ENCODE measurements at places on chromosomes 7 and 10.

GRCh38 chr10:70843776-70844489 is 28.2 kb downstream of the SGPL1 start:
- DNase-seq: no peak

- DNase-seq: no peak
Measured at GRCh38 chr7:122919643-122920181, 33.5 kb upstream of the CADPS2 start.

DNA sequence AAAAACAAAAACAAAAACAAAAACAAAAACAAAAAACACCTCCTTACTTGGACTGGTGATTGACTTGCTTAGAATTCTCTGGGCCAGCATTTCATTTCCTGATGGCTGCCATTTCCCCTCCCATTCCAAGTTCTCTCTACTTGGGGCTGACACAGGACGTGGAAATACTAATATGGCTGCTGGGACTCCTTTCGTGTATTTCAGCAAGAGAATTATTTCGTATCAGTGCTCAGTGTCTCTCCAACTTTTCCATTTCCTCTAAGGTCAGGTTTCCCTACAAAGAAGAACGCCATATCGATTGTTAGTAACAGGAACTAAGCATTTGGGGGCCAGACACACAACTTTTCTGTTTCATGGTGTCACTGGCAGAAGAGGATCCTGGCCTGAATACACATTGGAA is 22.5 kb upstream of the VAX1 start:
- no peak for DNase-seq

DNA sequence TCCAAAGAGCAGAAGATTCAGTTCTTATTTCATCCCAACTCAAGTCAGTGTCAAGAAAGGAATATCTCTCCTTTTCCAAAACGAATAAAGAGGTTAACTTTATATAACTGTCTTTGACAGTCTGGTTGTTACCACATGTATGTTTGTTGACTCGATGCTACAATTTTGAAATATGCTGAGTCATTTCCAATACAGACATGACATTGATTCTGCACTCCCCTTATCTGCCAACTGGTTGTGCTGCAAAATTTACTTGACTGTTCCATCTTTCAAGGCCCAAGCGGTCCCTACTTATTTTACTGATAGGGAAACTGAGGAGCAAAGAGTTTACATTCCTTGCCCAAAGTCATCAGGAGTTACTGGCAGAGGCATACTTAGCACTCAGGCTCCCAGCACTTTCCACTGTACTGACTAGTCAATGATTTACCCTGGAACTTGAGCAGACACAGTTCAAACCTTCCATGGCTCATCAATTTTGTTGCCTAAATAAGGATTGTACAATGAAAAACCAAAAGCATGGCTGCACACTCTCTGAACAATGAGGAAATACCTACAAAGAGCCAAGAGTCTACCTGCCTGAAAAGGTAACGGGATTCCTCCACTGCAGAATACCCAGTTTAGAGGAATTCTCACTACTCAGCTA is 52.8 kb downstream of the ABLIM1 start:
- no peak for DNase-seq

GRCh38 chr7:41974870-41975557 is 262.0 kb downstream of the GLI3 start:
- DNase-seq: no peak

GRCh38 chr7:34825221-34825620 is 167.2 kb downstream of the NPSR1 start:
- DNase-seq: no peak

- no peak for DNase-seq
Measured at GRCh38 chr10:33107953-33108352, 149.9 kb upstream of the ITGB1 start.

GRCh38 chr10:121368347-121369025 is 229.8 kb downstream of the FGFR2 start:
- no peak for DNase-seq

DNA sequence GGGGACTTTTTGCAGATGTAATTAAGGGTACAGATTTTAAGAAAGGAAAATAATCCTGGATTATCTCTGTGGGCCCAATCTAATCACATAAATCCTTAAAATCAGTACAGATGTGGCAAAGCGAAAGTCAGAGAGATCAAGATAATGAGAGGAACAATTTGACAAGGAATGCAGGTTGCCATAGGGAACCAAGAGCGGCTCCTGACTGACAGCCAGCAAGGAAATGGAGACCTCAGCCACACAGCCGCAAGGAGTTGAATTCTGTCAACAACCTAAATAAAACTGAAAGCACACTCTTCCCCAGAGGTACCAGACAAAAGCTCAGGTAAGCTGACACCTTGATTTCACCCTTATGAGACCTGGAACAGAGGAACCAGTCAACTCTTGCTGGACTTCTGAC is 3.4 kb upstream of the PNPLA8 start:
- no peak for DNase-seq

DNA sequence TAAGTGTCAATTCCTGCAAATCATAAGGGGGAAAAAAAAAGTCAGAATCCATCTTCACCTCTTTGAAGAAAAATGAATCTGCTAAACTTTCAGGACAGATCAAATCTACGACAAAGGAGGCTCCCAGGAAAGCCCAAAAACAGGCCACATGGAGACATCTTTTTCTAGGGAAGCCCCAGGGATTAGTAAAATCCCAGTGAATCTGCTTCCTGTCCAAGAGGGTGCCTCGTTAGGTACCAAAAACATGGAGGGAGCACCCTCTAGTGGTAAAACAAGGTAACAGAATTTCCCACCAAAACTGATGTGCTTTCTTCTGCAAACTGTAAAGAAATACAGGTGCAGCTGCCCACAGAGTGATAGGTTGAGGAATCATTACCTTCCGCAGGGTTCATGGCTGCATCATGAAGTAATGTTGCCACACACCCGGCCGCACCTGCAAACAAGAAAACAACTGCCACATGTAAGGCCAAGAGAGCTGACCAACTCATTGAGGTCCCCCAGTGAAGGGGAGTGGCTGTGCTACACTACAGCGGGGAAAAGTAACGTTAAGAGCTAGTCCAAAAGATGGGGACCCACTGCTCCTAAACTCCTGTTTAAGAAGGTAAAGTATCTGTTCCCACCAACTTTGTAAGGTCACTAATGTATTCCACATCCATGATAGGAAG is 7.9 kb downstream of the SLC25A28 start:
- DNase-seq: no peak

DNA sequence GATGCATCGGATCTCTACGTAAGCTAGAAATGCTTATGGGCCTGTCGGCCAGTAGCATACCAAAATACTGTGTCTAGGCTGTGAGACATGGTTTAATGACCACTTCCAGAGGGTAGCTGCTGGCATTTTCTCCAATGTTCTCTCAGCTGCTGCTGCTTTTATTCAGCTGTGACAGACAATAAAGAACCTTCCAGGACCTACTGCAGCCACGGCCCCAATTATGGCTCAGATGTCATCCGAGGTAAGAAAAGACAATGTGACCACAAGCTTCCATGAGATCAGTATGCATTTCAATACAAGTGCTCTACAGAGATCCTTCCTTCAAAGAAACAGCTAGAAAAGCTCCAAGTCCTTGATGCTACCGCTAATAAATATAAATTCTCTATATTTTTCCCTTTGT is 256.2 kb downstream of the SDHAF3 start:
- no peak for DNase-seq

- no peak for DNase-seq
Measured at GRCh38 chr10:2121929-2122328, 384.6 kb upstream of the ADARB2 start.

- no peak for DNase-seq
Measured at GRCh38 chr10:34427911-34428216, 387.2 kb downstream of the PARD3 start.

DNA sequence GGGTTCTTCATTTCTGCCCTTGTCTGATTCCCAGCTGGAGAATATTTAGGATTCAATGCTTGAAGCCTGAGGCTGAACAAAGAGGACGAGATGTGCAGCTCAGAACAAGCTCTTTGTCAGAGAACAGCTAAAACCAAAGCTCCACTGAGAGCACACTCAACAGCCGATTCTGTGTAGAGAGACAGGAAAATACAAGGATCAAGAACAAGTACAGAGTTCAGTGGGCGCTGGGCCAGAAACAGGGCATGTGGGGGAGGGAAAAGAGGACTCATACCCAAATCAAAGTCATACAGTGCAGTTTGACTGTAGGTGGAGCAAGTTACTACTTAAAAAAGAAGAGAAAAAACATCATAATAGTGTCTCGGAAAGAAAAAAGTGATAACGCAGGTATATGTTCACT is at the start of gene AGMO:
Gene AGMO (minus strand): TSS at position 181 of the 400 bp plus-strand sequence.
- DNase-seq: no peak

- no peak for DNase-seq
Measured at GRCh38 chr7:111011520-111011919, 79.4 kb upstream of the LRRN3 start.

DNA sequence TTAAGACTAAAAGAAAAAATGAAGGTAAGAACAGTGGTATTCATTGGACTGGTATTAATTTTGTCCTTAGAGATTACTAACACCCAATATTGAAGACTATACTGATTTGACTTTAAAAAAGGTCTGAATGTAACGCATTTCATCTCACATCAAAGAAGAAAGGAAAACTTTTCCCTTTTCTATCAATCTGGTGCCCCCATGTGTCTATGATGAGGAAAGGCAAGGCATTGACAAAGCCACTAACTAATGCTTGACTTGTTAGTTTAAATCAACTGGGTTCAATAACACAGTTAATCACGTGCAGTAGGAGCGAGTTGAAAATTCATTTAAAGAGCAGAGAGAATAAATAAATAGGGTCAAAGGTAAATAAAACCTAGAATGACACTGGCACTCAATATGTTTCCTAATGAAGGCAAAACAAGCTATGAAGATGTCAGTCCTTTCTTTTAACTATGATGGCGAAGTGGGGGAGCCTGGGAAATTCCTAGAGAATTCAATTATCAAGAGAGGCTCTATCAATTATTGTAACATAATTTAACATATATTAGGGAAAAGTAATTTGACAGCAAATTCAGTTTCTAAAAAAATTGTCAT is 180.9 kb downstream of the ANK3 start:
- no peak for DNase-seq

DNA sequence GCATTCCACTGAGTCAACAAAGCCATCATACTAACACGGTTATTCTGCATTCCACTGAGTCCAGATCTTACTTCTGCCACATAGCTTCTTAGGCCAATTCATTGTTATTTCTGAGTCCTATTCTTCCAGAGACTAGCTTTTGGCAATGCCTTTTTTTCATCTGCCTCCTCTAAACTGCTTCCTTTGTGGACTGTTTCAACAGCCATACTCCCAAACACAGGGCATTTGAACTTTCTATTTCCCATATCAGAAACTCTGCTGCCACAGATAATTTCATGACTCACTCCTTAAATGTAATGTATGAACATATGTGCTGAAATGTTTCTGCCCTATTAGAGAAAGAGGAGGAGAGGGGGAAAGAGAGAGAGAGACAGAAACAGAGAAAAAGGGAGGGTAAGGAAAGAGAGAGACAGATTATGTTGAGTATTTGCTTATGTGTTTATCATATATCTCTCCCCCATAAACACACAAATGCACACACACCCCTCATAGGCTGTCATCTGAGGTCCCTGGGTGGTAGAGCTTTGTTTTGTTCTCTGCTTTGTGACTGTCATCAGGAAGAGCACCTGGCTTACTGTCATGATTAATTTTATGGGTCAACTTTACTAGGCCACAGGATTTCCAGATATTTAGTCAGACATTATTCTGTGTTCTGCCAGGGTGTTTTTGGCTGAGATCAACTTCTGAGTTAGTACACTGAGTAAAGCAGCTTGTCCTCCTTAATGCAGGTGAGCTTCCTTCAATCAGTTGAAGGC is 308.0 kb upstream of the KCND2 start:
- DNase-seq: no peak

- no peak for DNase-seq
Measured at GRCh38 chr7:1054861-1055450, 10.6 kb downstream of the GPR146 start.

DNA sequence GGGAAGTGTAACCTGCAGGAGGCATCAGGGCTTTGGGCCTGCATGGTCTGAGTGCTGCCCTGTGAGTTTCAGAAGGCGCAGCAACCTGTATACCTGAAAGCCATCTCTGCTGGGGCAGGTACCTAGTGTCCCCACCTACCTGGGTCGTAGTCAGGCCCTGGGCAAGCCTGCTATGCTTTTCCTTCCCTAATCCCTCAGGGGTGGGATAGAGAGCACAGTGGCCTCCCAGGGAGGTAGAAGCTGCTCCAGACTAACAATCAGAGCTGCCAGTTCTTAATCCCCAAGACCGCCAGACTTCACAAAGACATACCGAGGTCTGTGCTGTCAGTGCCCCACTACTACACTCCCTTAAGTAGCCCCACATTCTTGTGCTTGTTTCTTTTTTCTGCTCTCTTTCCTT is 52.0 kb downstream of the PTEN start:
- no peak for DNase-seq

DNA sequence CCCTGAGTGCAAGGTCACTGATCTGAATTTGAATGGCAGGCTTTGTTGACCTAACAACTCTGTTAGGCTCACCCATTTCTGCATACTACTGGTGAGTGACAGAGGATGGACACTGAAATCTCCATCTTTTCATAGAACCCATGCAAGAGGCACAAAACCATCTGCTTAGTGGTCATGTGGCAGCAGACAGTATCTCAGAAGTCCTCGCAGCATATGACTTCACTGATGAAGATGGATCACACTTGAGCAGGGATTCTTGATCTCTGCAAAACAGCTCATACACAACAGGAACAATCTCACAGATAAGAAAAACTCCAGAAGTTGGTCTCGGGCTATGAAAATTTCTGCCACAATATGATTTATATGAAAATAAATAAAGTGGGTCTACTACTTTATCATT is 487.9 kb downstream of the KCNMA1 start:
- no peak for DNase-seq

Data from activated CD8-positive, alpha-beta memory T cell treated with anti-CD3 and anti-CD28 coated beads, Interleukin-2, amount 50 U/mL, for 4 hours (primary cell).